ENCODE measurements at places on chromosomes 16 and 17.

GRCh38 chr17:67011527-67012175 is 32.7 kb upstream of the CACNG1 start:
- DNase-seq = no peak

DNA sequence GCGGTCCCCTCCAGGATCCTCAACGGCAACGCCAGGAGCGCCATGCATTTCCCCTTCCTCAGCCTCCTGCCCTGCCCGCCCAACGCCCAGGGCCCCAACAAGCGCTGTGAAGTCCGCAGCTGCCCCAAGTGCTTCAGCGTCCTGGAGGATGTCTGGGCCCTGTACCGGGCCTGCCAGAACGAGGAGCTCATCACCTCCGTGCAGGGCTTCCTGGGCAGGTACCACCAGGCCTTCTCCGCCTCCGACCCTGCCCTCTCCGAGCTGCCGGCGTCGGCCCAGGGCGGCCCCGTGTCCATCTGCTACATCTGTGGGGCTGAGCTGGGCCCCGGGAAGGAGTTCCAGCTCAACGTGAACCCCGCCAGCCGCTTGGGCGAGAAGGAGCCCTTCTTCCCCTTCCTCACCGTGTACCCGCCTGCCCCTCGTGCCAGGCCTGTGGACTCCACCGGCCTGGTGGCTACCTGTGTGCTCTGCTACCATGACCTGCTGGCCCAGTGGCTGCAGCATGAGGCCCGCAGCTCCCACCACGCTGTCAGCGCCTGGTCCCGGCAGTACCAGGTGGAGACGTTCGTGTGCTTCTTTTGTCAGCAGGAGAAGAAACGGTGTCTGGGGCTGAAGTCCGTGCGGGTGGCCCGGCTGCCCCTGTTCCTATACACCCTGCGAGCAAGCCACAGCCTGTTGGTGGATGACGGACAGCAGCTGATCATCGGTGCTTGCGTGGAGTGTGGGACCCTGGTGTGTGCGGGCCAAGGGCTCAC is 58.9 kb upstream of the CIBAR2 start:
- no peak for DNase-seq

- peak; percentile 90 for DNase-seq
Observed at GRCh38 chr17:80845863-80846671, 145.6 kb upstream of the CHMP6 start.

GRCh38 chr16:751152-752006 is 9.2 kb upstream of the MSLN start:
- DNase-seq = no peak

- no peak for DNase-seq
Observed at GRCh38 chr16:49158029-49158642, 123.5 kb downstream of the CBLN1 start.

- DNase-seq = no peak
Observed at GRCh38 chr17:76432712-76433336, 20.1 kb downstream of the UBE2O start.

DNA sequence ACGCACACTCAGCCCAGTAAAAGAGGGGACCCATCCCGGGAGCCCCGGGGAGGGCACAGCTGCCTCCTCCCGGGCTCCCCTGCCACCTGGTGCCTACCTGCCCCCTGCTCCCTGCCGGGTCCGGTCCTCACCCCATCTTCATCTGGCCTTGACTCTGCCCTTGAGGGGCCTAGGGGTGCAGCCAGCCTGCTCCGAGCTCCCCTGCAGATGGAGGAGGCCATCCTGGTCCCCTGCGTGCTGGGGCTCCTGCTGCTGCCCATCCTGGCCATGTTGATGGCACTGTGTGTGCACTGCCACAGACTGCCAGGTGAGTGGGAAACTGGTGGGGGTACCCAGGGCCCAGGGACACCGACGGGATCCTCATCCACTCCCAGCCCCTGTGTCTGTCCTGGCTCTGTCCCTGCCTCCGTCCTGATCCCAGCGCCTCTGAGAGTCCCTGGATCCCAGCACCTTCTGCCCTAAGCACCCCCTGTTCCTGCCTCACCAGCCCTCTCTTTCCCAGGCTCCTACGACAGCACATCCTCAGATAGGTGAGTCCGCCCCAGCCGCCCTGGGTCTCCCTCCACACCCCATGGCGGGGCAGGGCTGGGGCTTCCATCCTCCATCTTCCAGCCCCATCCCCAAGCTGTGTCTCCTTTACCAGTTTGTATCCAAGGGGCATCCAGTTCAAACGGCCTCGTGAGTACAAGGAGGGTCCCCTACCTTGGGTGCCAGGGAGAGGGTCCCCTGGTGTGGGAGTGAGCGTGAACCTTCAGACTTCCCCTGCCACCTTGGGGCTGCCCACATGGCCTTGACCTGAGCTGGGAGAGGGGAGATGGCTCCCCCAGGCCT is 574 bp downstream of the LAT start:
- DNase-seq = no peak

DNA sequence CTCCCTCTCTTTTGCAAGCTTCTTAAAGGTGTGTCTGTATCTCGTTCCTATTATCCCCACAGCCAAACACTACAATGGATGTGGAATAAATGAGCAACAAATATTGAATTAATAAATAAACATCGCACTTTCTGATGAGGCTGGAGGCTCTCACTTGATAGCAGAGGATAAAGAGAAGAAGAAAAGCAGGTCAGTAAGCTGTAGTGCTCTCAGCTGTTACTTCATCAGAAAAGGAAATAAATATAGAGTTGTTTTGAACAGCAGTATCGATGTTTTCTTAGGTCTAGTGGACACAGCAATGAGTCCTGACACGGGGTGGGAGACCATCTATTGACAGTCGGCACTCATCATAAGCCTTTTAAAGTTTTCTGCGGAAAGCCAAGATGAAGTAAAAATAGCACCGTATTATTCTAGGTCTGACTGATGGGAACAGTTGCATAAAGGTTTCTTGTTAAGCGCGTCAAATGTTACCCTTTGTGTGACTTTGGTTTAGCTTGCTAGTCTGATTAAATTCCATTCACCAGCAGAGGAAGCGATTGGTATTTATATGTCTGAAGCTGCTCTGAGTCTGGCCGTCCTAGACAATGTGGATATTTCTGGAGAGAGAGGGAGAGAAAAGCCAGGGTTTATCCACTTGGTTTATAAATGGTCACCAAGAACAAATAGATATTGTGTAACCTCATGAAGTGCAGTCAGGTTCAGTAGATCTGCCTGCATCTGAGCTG is 646.1 kb downstream of the CDH11 start:
- no peak for DNase-seq

GRCh38 chr16:16105646-16106045 is 117.6 kb downstream of the ABCC6 start:
- DNase-seq = no peak

GRCh38 chr17:83064732-83065659 is 14.4 kb upstream of the METRNL start:
- DNase-seq = peak; percentile 1

DNA sequence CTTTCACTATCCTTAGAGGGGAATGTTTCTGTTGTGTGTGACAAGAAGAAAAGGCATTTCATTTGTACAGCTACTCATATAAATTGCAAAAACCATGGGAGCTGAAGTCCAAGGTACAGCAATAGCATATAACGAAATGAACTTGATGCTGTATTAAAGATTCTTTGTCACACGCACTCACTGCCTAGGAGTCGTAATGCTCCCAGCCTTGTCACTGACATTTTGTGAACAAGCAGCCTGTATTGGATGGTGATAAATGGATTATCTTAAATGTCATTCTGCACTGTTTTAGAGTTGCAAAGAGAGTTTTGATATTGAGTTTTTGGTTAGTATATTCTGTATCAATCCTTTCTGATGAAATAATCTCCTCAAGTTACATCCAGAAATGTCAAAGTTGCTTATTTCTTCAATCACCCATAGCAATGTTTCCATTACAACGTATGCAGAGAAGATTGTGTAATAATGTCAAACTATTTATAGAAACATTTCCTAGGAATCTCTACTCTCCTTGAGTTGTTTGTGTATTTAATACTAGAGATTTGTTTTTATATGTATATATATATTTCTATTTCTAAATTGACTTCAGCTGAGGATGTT is 270.6 kb downstream of the FTO start:
- no peak for DNase-seq

DNA sequence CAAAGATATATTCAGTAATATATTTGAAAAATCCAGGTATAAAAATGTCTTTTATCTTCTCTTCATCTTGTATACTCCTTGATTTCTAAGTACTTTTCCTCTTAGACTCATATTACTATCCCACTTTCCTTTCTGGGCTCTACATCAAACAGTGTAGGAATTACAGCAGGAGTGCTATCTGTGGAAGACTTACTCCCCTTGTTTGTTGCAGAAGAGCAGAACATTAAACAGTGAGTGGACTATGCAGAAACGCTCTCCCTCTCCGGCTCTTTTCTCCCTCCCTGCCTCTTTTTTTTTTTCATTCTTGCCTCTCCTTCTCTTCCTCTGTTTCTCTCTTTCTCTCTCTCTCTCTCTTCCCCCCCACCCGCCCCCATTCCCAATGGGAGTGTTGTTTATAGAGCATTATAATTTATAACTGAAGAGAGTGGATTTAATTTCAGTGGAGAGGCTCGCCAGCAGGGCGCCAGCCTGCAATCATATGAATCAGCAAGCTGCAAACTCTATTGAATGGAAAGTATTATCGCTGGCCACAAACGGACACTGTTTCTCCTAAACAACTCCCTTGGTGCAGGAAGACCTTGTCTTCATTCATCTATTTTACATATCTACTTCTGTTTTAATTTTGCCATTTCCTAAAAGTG is 242.3 kb upstream of the TBX2 start:
- DNase-seq = no peak

GRCh38 chr16:60541535-60541934 is 1494.7 kb downstream of the CDH8 start:
- DNase-seq = no peak

DNA sequence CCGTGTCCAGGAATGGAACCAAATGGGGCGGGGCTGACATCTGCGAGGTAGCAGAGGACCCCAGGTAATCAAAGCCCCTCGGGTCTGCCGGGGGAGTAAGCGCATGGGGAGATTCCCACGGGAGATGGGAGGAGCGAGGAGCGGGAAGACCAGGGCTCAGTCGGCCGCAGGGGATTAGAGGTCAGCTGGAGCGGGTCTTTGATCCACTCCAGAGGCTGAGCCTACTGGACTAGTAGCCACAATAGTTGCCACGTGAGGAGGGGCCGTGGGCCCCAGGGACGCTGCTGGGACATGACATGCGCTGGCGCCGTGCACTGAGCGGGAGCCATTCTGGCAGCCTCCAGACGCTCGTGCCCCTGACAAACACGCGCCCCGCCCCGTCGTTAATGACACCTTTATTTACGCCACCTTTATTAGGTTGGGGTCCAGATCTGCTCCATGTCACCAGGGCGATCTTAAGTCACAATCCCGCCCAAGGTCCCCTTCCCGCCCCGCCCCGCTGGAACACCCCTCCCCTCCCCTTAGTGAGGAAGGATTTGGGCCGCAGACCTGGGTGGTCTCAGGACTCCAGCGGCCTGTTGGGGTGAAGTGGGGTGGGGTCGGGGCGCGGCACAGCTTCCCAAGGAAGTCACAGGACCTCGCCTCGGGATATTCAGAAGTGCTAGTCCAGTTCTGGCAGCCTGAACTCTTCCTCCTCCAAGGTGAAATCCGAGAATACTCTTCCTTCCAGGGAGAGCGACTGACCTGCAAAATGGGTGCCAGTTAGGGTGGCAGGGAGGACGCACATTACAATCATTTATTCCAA is 15.0 kb downstream of the PPY start:
- peak; percentile 28 for DNase-seq
